ENCODE measurements at places on chromosomes 6 and 20. TPM values are rescaled to one million over a fixed set of nuclear protein-coding genes. Genes with fewer than 3 reads are reported as not detected.

DNA sequence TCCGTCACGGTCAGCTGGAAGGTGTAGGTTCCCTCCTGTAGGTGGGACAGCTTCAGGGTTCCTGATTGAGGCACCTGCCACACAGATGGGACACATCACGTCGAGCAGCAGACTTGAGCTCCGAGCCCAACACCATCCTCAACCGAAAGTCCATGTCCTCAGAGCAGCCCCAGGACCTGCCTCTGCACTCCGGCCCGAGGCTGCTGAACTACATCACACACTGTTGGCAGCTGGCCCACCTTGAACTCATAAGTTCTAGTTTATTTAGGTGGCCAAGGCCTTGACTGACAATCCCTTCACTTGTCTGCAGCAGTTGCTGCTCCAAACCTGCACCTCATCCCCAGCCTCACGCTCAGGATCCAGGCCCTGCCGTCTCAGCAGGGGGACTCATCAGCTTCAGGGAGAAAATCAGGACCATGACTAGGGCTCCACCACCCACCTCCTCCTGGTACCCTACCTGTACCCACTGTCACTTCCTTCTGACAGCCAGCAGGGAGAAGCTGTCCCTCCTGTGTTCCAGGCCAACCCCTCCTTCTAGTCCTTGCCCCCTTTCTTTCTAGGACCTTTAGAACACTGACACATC, 21.0 kb downstream of the LRP11 start:
- peak; percentile 13 for DNase-seq

Gene CCDC170
- not detected for total RNA-seq

- DNase-seq = no peak
Measured at GRCh38 chr20:49568278-49569151, 578 bp upstream of the PTGIS start.

DNA sequence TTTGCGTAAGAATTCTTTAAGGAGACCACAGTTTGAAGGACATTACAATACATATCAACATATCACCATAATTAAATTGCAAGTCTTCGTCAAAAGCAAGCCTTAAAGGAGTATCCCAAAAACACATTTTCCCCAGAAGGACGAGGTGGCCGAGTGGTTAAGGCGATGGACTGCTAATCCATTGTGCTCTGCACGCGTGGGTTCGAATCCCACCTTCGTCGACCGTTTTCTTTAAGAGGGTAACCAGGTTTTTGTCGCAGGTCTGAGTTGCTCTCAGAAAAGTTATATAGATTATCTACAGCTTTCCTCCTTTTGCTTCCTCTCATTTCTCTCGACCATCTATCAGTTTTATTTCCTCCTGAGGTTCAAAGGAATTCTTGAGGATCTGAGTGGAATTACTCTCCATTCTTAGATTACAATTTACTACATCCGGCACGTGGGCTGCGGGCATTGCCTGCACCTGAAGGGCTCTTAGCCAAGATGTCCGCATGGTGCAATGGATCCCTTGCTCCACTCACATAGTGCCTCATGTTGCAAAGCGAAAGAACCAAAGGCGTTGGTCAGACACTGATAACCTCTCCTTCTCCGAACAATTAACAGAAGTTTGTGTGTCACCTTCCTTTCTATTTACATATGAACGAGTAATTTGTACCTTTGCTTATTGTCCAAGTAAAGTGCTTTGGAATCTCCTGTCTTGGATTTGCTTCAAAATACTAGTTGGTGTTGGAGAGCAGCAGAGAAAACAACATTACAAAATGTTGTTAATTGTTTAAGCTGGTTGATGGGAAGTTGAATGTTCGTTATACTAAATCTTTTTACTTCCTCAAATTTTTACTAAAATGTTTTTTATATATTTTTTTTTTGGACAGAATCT, 14.0 kb downstream of the POM121L2 start:
- DNase-seq = no peak

GRCh38 chr6:162200041-162200440, 527.5 kb downstream of the PRKN start:
- DNase-seq = no peak

Gene SLC22A23
- 32.2 TPM for total RNA-seq

- peak; percentile 79 for DNase-seq
Measured at GRCh38 chr6:32047855-32048766, 9.9 kb downstream of the CYP21A2 start.

DNA sequence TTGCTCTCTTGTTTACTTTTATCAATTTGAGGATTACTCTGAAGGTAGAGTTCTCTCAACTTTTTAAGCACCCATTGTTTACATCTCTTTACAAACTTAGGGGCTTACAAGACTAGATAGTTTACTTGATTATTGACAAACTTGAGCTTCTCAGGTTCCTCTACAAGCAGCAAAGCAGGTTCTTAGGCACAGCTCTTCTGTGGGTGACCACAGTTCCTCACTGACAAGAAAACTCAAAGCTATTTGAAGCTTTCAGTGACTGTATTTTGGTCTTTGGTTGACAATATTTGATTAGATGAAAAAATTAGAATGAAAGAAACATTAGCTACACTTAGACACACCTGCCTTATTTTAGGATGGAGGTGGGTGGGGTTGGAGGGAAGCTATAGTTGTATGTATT, 327.3 kb upstream of the RUNX2 start:
- DNase-seq = no peak

DNA sequence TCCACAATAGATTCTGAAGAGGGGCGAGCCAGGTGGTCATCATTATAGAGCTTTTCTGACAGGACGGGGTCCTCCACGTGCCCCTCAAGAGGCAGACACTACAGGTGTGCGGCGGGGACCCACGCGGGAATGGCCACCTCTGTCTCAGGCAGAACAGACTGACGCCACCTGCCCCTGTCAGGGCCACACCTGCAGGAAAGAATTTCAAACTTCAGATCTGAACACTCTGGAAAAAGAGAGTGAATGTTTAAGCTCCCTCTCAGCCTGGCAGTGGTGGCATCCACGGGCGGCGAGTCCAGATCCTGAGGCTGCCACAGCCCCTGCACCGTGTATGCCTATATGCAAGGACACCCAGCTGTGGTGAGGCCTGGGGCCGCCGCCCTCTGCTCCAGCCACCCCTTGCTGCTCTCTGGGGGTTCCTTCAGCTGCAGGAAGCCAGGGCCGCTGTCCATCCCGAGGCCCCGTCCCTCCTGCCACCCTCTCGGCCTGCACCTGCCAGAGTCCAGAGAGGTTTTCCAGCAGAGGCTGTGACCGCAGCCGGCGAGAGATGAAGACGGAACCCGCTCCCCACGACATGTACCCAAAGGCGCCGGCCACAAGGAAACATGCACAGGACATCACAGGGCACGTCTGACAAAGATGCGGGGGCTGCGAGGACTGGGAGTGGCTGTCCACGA, 234.9 kb downstream of the ERMARD start:
- no peak for DNase-seq

DNA sequence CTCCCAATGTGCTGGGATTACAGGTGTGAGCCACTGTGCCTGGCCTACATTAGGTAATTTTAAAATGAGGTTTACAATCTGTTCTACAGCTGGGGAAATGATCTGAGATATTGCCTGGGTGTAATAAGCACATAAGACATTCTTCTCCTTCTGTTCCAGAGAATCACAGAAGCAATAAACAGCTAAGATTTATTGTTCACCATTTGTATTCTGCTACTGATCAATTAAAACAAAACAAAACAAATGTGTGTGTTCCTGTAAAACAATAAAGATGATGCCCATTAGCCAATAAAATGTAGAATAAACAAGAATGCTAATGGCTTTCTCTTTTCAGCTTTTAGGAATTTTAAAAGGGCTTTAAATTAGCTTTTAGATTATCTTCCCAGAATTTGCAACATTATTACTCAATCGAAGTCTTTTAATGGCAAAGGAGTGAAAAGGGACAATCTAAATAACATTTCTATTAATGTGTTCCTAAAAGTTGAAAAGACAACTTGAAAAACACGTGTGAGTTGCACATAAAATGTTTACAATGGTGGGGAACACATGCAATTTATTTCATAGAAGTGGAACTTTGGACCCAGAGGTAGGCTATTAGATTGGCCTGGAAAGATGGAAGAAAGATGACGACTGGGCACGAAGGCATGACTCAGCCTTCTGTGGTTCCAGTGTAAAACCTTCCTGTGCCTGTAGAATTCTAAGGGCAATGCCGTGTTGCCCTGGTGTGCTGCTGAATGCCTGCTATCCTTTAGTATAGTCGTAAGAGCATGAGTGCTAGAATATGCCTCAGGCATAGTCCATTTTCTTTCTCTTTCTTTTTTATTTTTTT, 29.0 kb upstream of the DEK start:
- no peak for DNase-seq

GRCh38 chr20:35917077-35917476, 37.2 kb downstream of the SCAND1 start:
- no peak for DNase-seq

- DNase-seq = no peak
Measured at GRCh38 chr6:5439749-5440148, 178.4 kb downstream of the FARS2 start.

DNA sequence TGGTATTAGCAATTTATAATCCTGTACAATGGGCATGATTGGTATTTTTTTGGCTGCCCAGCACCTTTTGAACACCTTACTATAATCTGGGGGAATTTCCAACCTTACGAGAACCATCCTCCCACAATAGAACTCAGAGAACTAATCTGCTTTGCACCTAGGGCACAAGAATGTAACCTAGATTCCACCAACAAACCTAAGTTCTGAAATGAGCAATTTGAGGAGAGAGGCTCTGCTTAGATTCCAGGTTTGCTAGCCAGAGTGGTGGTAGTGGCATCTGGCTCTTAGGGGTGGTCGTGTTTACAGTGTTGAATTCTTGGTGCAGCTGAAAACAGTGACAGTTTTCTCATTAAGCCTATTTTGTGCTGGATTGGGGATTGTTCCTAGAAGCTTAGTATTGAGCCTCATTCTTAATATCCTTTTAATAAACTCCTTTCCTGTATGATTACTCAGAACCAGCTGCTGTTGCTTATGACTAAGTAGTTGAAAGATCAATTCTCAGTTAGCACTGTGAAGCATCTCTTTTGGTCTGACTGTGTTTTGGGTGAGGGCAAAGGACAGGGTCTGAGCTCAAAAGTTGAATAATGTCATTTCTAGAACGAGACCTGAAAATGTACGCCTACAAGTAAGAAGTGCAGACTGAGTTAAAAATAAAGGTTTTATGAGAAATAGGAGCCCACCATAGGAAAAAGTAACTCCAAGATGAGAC, 385.6 kb downstream of the CDKAL1 start:
- no peak for DNase-seq

GRCh38 chr6:168050225-168050880, 28.7 kb downstream of the FRMD1 start:
- DNase-seq = no peak

Gene NKAPL
- total RNA-seq = 0.52 TPM

- DNase-seq = no peak
Measured at GRCh38 chr6:160293844-160294243, 35.2 kb upstream of the SLC22A2 start.
